ENCODE measurements at places on chromosomes 5 and 9.

DNA sequence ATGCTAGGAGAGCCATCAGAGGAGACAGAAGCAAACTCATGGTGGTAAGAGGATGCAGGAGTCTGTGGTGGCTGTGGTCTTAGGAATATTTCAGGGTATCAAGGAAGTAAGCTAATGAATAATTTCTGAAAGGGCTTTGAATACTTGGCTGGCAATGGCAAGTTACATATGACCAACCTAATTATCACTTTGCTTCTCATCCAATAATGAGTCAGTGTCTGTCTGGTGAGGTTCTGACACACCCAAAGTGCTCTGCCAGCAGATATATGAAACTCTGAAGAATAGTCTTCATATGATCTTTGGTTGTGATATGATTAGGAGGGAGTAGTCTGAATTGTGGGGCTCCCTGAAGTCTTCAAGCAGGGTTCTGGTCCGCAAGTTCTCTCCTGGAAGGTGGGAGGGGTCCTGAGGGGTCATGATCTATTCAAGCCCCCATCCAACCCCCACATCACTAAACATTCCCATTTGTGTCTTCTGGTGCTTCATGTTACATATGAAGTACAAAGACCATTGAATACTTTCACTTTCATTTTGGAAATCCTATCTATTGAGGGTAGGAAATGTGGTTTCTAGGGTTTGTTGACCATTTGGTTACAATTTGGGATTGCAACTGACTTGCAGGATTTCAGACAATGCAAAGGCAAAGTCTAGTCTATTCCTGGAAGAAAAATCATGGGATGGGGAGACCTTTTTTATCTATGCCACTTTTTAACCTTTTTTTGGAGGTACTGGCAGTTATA, 199.9 kb upstream of the CDKN2B start:
- peak; percentile 39 for DNase-seq

GRCh38 chr5:124349931-124350330, 396.5 kb downstream of the ZNF608 start:
- no peak for DNase-seq

DNA sequence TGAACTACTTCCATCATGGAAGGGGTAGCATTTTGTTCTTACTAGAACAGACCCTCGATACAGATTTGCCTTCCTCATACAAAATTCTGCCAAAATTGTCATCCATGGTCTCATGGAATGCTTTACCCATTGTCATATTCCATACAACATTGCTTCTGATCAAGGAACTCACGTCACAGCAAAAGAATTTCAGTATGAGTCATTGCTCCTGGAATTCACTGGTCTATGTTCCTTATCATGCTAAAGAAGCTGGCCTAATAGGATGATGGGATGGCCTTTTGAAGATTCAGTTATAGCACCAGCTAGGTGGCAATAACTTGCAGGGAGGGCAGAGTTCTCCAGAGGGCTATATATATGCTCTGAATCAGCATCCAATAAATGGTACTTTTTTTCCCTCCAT, 18.2 kb upstream of the FNIP1 start:
- no peak for DNase-seq

GRCh38 chr9:92644278-92644677, 25.7 kb downstream of the IPPK start:
- DNase-seq, result no peak

DNA sequence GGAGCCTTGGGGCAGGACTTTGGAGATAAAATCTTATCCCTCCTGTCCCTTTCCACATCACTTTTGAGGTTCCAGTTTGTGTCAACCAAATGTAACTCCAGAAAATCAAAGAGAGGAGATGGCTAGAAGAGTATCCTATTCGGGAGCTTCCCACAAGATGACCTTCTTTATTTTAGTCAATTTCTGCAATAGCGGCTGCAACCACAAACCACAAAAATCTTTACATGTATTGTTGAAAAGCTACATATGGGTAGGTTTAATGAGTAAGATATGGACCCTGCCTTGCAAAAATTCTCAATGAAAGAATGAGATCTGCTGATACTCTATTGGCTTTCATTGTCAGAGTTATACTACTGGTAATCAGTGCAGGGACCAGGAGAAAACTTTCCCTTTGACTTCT, 92.2 kb upstream of the MAMDC2 start:
- DNase-seq, result no peak

DNA sequence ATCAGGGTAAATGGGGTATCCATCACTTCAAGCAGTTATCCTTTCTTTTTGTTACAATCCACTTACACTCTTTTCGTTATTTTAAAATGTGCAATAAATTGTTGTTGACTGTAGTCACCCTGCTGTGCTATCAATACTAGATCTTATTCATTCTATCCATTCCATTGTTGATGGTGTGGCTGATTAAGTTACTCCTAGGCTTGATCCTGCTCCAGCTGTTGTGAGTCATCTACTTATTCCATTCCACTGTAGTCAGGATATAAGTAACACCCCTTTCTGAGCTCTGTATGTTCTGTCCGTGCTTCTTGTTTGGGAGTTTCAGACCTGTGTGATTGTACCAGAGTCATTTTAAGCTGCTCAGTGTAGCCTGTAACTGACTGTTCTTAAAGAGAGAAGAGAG, 122.5 kb upstream of the RUSC2 start:
- no peak for DNase-seq

- no peak for DNase-seq
Measured at GRCh38 chr5:9543311-9543920, 2.5 kb downstream of the SEMA5A start.

All from activated CD8-positive, alpha-beta T cell treated with anti-CD3 and anti-CD28 coated beads for 36 hours (primary cell).